ENCODE measurements at places on chromosomes 3 and 15.
A peak's percentile ranks its signal among the peaks of the same experiment; 100 is the strongest.

- DNase-seq: no peak
Measured at GRCh38 chr3:139546772-139547171, 7.2 kb upstream of the RBP1 start.

GRCh38 chr3:196143708-196144382 is 62.0 kb upstream of the TFRC start:
- DNase-seq: no peak

DNA sequence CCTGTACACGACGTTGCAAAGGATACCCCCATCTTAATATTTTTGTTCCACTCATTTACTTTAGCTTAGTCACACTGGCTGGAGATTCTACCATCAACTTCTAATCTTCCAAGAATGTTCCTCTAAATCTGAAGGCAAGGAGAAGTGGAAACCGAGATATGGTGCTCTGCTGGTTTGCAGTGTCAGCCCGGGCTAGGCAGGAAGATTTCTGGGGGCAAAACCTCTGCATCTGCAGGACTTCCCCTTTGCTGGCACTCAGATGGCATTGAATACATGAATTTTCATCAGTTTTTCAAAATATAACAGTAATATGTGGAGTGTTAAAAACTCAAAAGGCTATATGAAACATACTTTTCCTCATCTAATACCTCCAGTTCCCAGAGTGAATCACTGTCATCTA is 240.4 kb downstream of the RPLP1 start:
- DNase-seq: no peak

DNA sequence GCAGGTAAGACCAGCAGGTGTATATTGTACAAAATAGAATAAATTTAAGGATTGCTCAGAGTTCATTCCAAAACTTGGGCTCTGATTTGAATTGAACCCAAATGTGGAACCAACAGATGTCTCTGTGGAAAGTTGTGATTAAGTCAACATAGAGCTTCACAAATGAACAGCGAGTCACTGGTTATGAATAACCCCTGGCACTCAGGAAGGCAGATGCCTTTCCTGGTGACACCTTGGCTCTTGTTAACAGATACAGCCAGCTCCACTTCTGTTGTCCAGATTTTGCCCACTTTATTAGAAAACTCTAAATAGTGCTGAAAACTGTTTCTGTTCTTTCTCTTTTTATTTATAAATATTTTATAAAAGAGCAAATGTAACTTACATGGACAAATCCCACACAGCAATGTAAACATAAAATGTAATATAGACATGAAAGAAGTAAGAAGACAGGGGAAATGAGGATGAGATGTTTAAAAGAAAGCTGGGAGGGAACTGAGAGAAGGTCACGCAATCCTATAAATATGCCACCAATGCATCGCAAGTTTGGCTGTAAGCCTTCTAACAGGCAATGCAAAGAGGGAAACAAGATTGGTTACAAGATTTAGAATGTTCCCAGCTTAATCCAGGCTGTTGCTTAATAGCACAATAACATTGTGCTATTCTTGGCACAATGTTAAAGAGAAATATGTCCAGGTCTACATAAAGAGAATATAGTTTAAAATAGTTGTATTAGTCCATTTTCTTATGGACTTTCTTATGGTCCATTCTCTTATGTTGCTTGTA is 495.5 kb downstream of the TAFA4 start:
- DNase-seq: no peak

- no peak for DNase-seq
Measured at GRCh38 chr3:113247675-113248458, 36.5 kb downstream of the BOC start.

- no peak for DNase-seq
Measured at GRCh38 chr15:48049736-48050135, 71.1 kb upstream of the SLC24A5 start.

GRCh38 chr3:171049861-171050444 is 23.4 kb upstream of the SLC2A2 start:
- no peak for DNase-seq

DNA sequence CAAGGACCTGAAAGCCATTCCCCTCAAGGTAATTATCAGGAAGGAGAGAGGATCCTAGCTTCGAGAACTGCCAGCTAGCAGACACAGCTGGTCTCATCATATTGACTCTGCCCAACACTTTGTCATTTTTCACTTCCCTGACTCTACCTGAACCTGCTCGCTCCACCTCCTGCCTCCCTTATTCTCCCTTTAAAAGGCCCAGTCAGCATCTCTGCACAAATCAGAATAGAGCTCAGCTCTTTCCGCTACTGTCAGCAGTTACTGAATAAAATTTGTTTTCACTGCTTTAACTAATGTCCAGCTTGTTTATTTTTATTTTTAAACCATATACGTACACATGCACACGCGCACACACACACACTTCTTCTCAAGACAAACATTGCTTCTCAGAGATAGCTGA is 57.2 kb upstream of the MCF2L2 start:
- DNase-seq: no peak

DNA sequence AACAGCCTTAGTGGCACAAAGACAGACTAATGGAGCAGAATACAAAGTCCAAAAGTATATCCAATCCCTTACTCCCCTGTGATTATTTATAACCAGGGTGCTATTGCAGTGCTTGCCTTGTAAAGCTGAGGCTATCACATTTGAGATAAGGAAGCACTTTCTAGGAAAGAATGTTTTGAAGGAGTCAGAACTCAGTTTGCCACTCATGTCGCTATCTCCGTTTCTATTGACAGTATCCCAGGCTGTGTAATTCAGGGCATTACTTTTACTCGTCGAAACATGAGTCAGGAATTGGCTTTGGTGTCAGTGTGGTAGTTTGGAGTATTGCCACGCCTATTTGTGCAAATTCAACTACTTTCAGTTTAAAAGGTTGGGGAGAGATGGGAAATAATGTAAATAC is 78.4 kb downstream of the FBXL2 start:
- DNase-seq: no peak

DNA sequence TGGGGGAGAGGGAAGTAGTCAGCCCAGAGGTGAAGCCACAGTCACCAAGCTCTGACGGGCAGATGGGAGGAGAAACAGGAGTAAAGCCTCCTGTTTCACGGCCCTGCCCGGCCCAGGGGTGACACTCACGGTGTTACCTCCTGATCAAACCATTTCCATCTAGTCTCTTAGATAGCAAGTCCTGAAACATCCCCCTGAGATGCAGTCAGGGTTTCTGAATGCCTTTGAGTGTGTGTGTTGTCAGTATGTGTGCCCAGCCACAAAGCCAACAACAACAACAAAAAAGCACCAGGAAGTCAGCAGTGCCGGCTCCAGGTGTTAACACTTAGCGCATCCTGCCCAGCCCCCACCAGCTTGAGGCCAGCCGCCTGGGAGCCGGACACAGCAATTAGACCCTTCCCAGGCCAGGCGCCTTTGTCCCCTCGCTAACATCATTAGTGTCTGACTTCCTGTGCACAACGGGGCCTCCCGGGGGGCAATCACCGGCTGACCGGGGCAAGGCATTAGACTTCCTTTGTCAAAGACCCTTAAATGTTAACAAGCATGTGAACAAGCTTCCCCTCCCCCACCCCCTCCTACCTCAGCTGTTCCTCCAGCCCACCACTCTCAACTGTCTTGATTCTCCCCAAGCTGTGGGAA is 34.5 kb downstream of the IL17RD start:
- DNase-seq: no peak

GRCh38 chr3:190281308-190282051 is 40.8 kb downstream of the CLDN1 start:
- DNase-seq: peak; percentile 43

DNA sequence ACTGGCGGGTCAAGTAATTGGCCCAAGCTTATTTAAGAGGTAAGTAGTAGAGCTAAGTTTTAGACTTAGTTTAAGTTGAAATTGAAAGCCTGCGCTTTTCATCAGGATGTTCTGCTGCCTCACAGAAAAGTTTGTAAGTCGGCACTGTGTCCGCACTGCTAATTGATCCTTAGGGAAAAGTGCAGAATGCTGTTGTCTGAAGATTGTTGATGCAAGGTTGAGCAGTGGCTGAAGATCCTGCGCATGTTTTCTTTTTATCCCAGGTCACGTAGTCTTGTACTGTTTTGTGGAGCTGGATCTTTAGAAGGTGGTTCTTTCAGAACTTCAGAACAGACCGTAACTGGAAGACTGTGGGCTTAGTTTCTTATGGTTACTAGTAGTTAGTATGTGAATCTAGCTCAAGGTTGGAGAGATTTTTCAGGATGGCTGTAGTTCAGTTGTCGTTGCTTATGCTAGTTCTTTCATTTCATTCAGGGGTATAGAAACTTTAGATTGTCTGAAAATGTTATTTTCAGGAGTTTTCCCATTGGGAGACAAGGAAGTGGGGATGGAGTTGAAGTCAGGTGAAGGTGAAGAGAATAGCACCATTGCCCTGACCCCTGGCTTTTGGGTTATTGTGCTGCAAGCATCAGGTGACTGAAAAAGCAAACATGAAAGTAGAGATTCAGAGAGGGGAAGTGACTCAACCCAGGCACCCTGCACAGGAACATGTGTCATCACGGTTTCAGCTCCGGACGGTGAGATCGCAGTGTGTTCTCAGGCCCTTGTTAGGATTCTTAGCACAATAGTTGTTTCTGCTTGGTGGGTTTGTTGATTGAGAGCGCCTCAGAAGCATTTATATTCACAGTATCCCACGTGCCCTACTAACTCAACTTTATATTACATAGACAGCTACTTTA is 32.8 kb downstream of the AKAP13 start:
- DNase-seq: peak; percentile 26

- DNase-seq: no peak
Measured at GRCh38 chr3:97816811-97817210, 5.0 kb upstream of the CRYBG3 start.

GRCh38 chr3:64345371-64345770 is 120.1 kb upstream of the PRICKLE2 start:
- no peak for DNase-seq

DNA sequence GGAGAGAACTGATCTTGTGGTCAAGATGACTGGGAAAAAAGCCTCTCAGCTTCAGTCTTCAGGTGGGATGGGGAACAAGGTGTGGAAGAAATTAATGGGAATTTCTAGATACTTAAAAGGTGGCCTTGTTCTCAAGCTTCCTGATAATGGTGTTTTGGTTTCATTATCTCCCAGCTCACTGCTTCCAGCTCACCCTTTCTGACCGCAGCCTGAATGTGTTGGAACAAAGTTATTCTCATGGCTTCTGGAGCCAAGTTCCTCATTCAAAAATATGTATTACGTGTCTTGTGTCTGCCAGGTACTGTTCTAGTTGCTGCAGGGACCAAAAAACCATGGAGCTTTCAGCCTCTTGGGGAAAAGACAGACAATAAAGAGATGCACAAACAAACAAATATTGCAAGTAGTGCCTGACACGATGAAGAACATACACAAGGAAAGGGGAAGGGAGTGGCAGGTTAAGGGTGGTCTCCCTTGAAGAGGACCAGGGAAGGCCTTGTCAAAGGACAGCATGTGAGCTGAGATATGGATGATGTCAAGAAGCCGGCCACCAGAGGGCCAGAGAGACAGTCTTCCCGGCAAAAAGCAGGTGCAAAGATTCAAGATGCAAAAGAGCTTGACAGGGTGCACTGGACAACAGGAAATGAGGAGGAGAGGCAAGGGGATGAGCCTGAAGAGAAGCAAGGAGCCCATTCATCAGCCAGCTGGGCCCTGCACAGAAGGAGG is 35.5 kb downstream of the ARRDC4 start:
- no peak for DNase-seq

DNA sequence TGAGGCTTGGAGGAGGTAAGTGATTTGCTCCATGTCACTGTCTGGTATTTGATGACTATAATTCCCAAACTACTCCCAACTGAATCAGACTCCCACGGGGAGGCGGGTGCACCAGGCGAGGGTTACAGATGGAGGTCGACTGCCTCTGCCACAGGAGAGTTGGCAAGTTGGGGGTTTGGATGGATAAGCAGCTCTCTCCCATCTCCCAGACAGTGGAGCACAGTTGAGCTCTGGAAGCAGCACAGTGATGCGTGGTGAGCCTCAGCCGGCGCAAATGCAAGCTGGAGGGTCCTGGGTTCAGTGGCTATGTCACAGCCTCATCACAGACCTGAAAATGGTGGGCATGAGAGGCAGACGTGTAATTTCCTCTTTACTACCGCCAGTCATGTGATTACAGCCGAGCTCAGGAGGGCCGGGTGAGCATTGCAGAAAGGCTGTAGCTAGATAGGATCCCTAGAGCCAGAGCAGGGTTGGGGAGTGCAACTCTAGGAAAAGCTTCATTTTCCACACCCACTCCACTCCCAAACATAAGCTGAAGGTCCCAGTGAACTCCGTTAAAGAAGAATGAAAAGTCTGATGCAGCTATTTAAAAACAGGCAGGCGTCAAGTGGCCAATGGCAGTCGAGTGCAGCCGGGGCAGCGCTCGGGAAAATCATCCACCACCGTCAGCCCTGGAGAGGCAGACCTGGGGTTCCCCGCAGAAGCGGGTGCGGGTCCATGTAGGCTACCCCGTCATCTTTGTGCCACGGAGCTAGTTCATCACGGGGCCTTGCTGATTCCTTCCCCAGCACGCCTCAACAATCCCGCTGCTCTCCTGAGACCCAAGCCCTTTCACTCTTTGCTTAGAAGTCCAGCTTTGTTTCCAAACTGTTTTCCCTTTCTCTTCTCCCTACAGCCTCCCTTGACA is 33.3 kb upstream of the VPS8 start:
- DNase-seq: peak; percentile 21

GRCh38 chr15:55327387-55327786 is 8.4 kb downstream of the PIGB start:
- DNase-seq: peak; percentile 67

DNA sequence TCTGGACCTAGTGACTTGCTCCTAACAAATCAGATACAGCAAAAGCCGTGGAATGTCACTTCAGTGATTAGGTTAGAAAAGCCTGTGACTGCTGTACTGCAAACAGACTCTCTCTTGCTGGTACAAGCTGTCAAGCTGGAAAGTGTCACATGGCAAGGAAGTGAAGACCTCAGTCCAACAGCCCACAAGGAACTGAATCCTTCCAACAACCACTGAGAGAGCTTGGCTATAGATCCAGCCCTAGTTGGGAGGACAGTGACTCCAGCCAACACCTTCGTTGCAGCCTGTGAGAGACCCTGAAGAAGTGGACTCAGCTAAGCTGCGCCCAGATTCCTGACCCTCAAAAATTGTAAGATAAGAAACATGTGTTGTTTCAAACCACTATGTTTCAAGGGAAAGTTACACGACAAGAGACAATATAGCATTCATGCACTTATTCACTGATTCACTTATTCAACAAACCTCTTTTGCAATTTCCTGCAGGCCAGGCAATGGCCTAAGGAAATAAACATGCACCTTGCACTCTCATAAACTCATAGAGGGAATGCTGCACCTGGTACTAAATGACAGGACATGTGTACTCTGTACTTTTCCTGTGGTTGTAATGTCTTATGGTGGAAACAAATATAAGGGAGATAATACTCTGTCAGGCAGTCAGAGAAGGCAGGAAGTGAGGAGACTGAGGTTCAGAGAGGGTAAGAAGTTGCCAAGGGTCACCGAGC is 142.9 kb downstream of the CADPS start:
- no peak for DNase-seq

- no peak for DNase-seq
Measured at GRCh38 chr3:166243511-166243910, 406.3 kb upstream of the BCHE start.
